ENCODE measurements at places on chromosomes 2 and 18.

DNA sequence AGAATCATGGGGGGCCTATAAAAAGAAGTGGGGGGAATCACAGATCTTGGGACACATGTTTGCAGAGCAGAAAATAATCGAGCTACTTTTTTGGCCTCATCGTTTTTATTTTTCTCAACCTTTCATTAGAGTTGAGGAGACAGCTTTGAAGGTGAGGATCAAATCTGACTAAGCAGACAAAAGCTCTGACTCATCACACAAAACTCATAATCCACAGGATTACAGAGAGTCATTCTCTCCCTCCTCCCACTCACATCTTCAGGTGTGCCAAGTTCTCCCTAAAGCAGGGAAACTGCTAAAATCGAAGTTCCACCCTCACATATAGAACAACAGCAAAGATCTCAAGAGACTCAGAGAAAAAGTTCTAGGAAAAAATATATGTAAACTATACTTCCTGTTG lies 15.6 kb downstream of the BAZ2B start:
- H3K27ac ChIP-seq = no peak overlapping the region
- H3K4me3 ChIP-seq = no peak overlapping the region
- peaks cover 6% of the 10 kb centered on the region for H3K4me1 ChIP-seq
- no peaks in the 10 kb centered on the region for H3K36me3 ChIP-seq

- no peaks in the 10 kb centered on the region for H3K36me3 ChIP-seq
- H3K27me3 ChIP-seq = peaks cover 9% of the 10 kb centered on the region
- no peak overlapping the region for H3K4me3 ChIP-seq
- H3K27ac ChIP-seq = no peak overlapping the region
Measured at GRCh38 chr2:225184948-225185347, 142.7 kb upstream of the DOCK10 start.

DNA sequence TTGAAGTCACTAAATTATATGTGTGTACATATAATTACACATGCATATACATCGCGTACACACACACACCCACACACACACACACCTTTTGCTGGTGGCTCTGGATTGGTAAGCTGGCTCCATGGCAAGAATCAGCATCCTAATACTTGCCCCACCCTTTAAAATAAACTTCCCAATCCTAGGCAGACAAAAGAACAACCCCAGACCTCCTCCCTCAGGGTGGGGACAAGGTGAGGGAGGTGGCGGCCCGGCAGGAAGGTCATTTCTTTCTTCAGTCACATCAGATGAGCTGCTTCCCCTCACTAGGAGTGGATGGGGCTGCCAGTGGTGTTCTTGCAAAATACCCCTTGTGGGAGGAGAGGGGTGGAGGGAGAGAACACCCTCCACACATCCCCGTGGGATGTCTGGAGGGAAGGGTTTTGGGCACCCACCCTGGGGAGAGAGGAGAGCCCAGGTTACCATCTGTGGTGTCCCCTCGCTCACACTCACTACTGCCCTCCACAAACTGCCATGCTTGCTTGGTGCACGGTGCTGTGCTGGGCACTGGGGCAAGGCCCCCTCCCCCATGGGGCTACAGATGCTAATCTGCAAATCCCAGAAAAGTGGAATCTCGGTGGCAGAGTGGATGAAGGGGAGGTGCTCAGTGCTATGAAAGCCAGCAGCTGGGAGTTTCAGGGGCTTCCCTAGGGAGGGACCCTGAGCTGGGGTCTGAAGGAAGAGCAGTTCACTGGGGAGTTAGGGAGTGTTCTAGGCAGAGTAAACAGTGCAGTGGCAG lies 64.0 kb downstream of the ODC1 start:
- H3K27me3 ChIP-seq = no peaks in the 10 kb centered on the region
- no peak overlapping the region for H3K4me3 ChIP-seq
- DNase-seq = no peak
- peaks cover 3% of the 10 kb centered on the region for H3K36me3 ChIP-seq
- H3K4me1 ChIP-seq = peaks cover 51% of the 10 kb centered on the region
- H3K27ac ChIP-seq = no peak overlapping the region

- H3K4me1 ChIP-seq = peaks cover 94% of the 10 kb centered on the region
- H3K27me3 ChIP-seq = no peaks in the 10 kb centered on the region
- peaks cover 13% of the 10 kb centered on the region for H3K36me3 ChIP-seq
Measured at GRCh38 chr2:46435353-46435752, 44.0 kb upstream of the TMEM247 start.

DNA sequence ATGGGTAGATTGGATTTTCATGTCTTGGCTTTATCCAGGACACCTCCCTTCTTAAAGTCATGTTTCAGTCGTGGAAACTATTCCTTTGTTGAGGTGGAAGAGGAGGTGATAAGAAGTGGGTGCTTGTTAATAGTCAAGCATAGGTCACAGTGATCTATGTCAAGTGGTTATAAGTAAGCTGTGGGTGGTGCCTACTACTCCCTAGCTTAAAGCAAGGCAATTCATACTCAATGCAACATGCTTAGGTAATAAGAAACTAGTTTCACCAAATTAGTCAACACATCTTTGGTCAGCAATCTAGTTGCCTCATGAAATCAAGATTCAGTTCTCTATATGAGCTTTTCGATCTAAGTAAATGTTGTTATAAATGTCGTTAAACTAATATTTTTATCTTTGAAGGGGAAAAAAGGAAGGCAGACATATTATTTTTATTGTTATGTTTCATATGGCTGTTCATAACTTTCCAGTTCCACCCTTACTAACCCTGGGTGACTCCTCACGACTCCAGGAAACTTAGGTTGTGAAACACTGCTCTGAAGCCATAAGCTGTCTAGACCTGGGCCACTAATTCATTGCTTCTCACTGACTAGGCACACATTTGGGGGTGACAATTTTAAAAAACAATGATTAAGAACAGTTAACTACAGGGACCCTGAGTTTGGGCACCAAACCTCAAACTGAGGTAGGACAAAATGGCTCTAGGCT lies 5.8 kb upstream of the ABCB11 start:
- no peak overlapping the region for H3K4me3 ChIP-seq
- no peak overlapping the region for H3K27ac ChIP-seq
- no peak for DNase-seq
- peaks cover 23% of the 10 kb centered on the region for H3K4me1 ChIP-seq
- no peaks in the 10 kb centered on the region for H3K27me3 ChIP-seq

- H3K27me3 ChIP-seq = no peaks in the 10 kb centered on the region
- H3K4me1 ChIP-seq = no peaks in the 10 kb centered on the region
- no peak for DNase-seq
- no peak overlapping the region for H3K4me3 ChIP-seq
Measured at GRCh38 chr2:231725476-231725875, 17.2 kb downstream of the PTMA start.

GRCh38 chr18:45538444-45538843 lies 76.8 kb upstream of the SLC14A2 start:
- H3K4me3 ChIP-seq = no peak overlapping the region
- H3K27me3 ChIP-seq = no peaks in the 10 kb centered on the region
- H3K36me3 ChIP-seq = no peaks in the 10 kb centered on the region
- H3K4me1 ChIP-seq = no peaks in the 10 kb centered on the region
- no peak for DNase-seq

DNA sequence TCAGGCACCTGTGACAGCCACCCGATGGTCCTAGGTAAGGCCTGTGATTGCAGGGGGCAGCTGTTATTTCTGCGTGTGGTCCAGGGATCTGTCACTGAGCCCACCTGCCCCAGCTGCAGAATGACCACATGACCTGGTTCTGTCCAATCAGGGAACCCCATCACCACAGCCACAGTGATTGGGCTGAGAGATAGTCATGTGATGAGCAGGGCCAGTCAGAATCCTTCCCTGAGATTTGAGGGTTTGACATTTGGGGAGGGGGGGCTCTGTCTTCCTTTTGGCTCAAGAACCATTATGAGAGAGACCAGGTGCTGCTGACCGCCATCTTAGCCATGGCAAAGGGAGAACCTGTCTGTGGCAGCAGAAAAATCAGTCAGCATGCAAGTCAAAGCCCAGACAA lies 147.2 kb downstream of the SMAD7 start:
- H3K4me3 ChIP-seq = no peak overlapping the region
- no peaks in the 10 kb centered on the region for H3K27me3 ChIP-seq
- no peak for DNase-seq
- H3K4me1 ChIP-seq = peaks cover 71% of the 10 kb centered on the region

- no peaks in the 10 kb centered on the region for H3K27me3 ChIP-seq
- H3K4me1 ChIP-seq = no peaks in the 10 kb centered on the region
- no peak overlapping the region for H3K27ac ChIP-seq
- DNase-seq = no peak
- H3K36me3 ChIP-seq = no peaks in the 10 kb centered on the region
Measured at GRCh38 chr2:58686776-58687175, 445.7 kb upstream of the FANCL start.

- H3K27me3 ChIP-seq = no peaks in the 10 kb centered on the region
- DNase-seq = no peak
- H3K4me3 ChIP-seq = no peak overlapping the region
Measured at GRCh38 chr2:148557844-148558436, 86.6 kb upstream of the EPC2 start.

GRCh38 chr2:236642584-236643291 lies 73.1 kb downstream of the ACKR3 start:
- H3K4me1 ChIP-seq = no peaks in the 10 kb centered on the region
- H3K27me3 ChIP-seq = peaks cover 6% of the 10 kb centered on the region
- H3K27ac ChIP-seq = no peak overlapping the region
- H3K4me3 ChIP-seq = no peak overlapping the region

DNA sequence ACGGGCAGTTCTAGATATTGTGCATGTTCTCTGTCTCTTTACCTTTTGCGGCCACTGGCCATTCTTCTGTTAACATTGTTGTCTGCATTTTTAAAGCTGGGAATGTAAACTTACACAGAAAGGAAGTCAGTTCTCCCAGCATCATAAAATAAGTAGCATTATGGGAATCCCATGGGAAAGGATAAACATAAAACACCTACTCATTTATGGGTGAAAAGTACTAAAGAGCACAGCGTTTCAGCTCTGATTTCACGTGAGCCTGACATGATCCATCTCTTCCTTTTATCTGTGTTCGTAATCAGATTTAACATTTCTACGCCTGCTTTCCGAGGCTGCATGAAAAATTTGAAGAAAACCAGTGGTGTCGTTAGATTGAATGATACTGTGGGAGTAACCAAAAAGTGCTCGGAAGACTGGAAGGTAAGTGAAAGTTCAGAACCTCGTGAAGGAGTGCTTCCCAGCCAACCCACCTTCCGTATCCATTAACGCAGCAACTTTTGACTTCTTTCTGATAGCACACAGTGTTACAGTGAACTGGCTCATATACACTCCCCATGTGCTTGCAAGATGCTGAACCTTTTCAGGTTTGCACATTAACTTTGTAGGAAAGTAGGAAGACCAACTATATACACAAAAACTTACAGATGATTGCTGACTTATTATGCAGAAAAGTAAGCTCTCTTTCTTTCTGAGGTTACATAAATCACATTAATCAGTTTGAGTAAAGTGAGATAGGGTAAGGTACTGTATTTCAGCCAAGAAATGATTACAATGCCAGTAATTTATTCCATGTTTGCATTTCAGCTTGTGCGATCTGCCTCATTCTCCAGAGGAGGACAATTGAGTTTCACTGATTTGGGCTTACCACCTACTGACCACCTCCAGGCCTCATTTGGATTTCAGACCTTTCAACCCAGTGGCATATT lies 86.5 kb upstream of the TTC39C start:
- no peak overlapping the region for H3K27ac ChIP-seq
- H3K27me3 ChIP-seq = peaks cover 5% of the 10 kb centered on the region
- no peak overlapping the region for H3K4me3 ChIP-seq

- no peaks in the 10 kb centered on the region for H3K36me3 ChIP-seq
- no peak overlapping the region for H3K4me3 ChIP-seq
- DNase-seq = no peak
- H3K4me1 ChIP-seq = no peaks in the 10 kb centered on the region
- H3K27ac ChIP-seq = no peak overlapping the region
Measured at GRCh38 chr2:152062125-152063091, 36.4 kb downstream of the CACNB4 start.

GRCh38 chr2:53843595-53843994 lies 16.2 kb downstream of the GPR75 start:
- DNase-seq = no peak
- no peaks in the 10 kb centered on the region for H3K27me3 ChIP-seq
- no peak overlapping the region for H3K4me3 ChIP-seq
- no peak overlapping the region for H3K27ac ChIP-seq
- H3K36me3 ChIP-seq = peaks cover 5% of the 10 kb centered on the region
- H3K4me1 ChIP-seq = peaks cover 4% of the 10 kb centered on the region

GRCh38 chr2:228048838-228049490 lies 132.5 kb downstream of the SPHKAP start:
- H3K4me3 ChIP-seq = no peak overlapping the region
- H3K27me3 ChIP-seq = no peaks in the 10 kb centered on the region
- no peaks in the 10 kb centered on the region for H3K4me1 ChIP-seq
- H3K27ac ChIP-seq = no peak overlapping the region
- H3K36me3 ChIP-seq = no peaks in the 10 kb centered on the region

GRCh38 chr2:88197732-88198131 lies 27.6 kb downstream of the THNSL2 start:
- H3K36me3 ChIP-seq = no peaks in the 10 kb centered on the region
- DNase-seq = no peak
- H3K27me3 ChIP-seq = peaks cover 38% of the 10 kb centered on the region
- no peak overlapping the region for H3K4me3 ChIP-seq
- H3K4me1 ChIP-seq = peaks cover 9% of the 10 kb centered on the region

GRCh38 chr2:241064008-241064801 lies 37.9 kb downstream of the MTERF4 start:
- H3K4me1 ChIP-seq = no peaks in the 10 kb centered on the region
- H3K36me3 ChIP-seq = no peaks in the 10 kb centered on the region
- H3K27me3 ChIP-seq = peaks cover 4% of the 10 kb centered on the region
- DNase-seq = no peak

GRCh38 chr18:64287926-64288325 lies 139.0 kb upstream of the LINC00305 start:
- no peaks in the 10 kb centered on the region for H3K4me1 ChIP-seq
- no peak for DNase-seq
- H3K36me3 ChIP-seq = no peaks in the 10 kb centered on the region
- no peak overlapping the region for H3K27ac ChIP-seq
- no peaks in the 10 kb centered on the region for H3K27me3 ChIP-seq
- H3K4me3 ChIP-seq = no peak overlapping the region

DNA sequence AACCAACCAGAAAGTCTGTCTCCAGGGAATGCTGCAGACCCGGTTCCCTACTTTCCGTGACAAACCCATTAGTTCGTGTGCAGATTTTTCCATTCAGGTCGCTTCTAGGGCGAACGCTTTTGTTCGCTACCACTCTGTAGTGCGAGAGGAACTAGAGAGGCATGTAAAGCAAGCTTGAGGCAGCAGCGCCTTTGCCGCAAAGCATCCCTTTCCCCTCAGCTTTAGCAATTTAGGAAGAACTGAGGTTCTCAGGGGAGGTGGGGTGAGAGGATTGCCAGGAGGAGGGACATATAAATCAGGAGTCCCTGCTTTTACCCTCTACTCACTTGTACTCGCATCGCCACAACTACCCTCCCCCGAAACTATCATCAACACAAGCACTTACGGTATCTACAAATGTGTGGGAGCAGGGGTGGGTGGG lies 748 bp upstream of the ZNF804A start:
- no peak for DNase-seq
- H3K27ac ChIP-seq = no peak overlapping the region
- H3K4me3 ChIP-seq = peak overlapping the region; percentile 47
- H3K36me3 ChIP-seq = no peaks in the 10 kb centered on the region

DNA sequence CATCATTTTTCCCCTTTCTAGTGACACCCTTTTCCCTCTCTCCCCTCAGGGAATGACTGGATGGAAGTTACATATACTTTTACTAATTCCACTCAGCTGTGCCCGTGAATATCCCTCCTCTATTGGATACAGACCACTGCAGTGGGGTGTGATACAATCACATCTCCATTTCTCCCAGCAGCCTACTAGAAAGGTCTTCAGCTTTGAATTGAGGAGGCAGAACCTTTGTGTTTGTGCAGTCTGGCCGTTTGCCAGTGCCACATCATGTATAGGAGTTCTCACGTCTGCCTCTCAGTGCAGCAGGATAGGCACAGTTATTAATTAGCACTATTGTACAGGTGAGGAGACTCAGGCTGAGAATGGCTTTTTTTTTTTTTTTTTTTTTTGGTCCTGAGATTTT lies 16.4 kb downstream of the TNFRSF11A start:
- peaks cover 46% of the 10 kb centered on the region for H3K36me3 ChIP-seq
- no peak overlapping the region for H3K27ac ChIP-seq
- DNase-seq = no peak
- no peak overlapping the region for H3K4me3 ChIP-seq
